PC-3 (cell line): ENCODE measurements at places on chromosomes 12 and 14. TPM values are rescaled to one million over a fixed set of nuclear protein-coding genes. Genes with fewer than 3 reads are reported as not detected.

- no peak for DNase-seq
Observed at GRCh38 chr12:54641554-54641953, 6.6 kb downstream of the DCD start.

DNA sequence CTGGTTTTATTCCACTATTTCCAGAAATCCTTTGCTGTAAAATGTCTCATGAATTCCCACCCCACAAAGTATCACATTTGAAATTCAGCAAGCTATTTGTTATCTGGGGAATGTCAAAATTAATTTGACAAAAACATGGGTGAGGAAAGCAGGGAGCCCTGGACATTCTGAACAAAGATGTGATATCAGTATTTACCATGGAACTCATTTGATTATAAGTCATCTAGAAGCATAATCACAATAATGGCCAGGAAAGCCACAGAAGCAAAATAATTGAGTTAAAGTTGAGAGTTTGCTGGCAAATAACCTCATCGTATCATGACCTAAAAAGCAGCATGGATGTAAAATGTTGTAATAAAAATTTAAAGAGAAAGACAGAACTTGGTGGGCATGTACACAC lies 96.1 kb downstream of the ANO6 start:
- DNase-seq: no peak

The ZCRB1 gene
- total RNA-seq: 29.7 and 33.9 TPM in 2 replicates

- no peak for DNase-seq
Observed at GRCh38 chr12:18160901-18161300, 70.9 kb upstream of the RERGL start.

DNA sequence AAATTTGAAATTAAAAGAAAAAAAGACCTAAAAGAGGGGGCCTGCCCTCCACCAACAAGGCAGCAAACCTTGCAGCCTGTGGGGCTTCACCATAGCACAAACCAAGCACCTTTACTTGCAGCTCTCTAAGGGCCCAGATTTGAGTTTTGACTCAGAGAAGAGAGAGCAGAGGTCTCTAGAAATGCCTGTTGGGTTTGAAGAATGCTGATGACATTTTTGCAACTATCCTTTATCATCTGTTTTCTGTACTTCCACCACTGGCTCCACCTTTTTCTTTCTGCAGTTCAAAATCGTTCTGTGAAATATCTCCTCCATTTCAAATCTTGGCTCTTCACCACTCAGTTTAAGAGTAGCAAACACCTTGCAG lies 83.8 kb upstream of the HMGA2 start:
- no peak for DNase-seq

- DNase-seq: peak; percentile 95
Observed at GRCh38 chr12:116037941-116038837, 239.3 kb downstream of the MED13L start.

- DNase-seq: no peak
Observed at GRCh38 chr12:77999074-77999715, 168.5 kb downstream of the NAV3 start.

The DDX47 gene
- total RNA-seq: 58.9 and 59.0 TPM in 2 replicates
